ENCODE measurements at places on chromosomes 13 and 19.

- no peak for DNase-seq
These were observed 114.8 kb downstream of the KATNAL1 start for GRCh38 chr13:30192320-30193093.

DNA sequence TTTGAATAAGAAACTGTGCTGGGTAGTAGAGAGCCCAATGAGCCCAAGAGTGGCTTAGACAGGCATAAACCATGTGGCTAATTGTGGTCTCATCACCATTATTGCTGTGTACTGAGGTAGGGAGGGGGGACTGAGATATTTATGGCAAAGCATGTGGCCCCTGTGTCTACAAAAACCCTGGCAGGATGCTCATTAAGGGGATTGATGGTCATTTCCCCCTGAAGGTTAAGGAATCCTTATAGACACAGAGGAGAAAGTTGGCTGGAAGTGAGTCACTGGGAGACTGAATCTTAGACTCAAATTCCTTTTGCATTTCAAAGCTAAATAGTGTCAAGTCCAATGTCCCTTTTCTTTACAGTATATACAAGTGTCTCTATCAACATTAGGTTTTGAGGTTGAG lies 9.8 kb upstream of the DACT3 start:
- no peak for DNase-seq

GRCh38 chr13:90205911-90206310 lies 1141.6 kb upstream of the MIR17HG start:
- no peak for DNase-seq

DNA sequence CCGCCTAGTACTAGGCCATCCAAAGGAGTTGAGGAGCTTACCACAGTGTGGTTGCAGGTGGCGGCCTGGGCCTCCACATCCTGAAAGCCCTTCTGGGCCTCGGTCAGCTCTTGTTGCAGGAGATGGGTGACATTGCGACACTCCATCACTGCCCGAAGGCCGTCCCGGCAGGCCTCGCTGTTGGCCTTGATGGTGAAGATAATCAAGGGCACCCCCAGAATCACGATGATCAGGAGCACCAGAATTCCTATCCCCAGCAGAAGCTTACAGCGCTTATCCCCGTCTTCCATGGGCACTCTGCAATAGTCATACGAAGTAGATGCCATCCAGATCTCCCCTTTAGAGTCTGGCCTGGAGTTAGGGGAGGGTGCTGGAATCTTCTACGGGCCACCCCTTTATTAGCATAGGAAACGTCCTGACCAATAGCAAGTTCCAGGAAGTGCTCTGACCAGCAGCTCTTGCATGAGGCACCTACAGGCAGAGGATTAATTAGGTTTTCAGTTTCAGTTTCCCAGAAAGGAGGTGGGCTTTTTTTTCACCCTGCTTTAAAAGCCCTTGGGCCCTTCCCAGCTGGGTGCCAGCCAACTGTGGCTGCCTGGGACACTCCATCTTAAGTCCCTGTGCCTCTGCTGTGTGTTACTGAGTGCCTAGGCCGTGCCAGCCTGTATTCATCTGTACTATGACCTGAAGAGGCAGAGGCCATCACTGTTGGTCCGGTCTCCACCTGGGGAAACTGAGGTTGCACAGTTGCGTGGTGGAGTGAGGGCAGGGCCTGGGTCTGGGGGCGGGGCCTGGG lies at the start of gene BST2:
Gene BST2 (minus strand): TSS at position 381 of the 796 bp plus-strand sequence. CDS start 55 bp downstream, at position 326.
- peak; percentile 94 for DNase-seq

DNA sequence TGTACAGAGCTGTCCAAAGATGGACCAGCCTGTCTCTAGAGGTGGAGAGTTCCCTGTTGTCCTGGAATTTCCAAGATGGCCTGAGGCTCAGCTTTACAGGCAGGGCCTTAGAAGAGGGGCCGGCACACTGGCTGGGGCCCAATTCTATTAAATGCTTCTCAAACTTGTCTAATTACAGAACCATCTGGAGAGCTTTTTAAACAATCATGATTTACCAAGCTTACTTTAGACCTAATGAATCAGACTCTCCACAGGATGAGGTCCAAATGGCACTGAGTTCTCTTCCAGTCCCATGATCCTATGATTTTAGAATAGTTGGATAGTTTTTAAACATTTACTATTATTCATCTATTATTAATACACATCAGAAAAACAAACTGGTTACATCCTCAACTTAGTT lies 123.5 kb downstream of the DNAJC3 start:
- DNase-seq = no peak

DNA sequence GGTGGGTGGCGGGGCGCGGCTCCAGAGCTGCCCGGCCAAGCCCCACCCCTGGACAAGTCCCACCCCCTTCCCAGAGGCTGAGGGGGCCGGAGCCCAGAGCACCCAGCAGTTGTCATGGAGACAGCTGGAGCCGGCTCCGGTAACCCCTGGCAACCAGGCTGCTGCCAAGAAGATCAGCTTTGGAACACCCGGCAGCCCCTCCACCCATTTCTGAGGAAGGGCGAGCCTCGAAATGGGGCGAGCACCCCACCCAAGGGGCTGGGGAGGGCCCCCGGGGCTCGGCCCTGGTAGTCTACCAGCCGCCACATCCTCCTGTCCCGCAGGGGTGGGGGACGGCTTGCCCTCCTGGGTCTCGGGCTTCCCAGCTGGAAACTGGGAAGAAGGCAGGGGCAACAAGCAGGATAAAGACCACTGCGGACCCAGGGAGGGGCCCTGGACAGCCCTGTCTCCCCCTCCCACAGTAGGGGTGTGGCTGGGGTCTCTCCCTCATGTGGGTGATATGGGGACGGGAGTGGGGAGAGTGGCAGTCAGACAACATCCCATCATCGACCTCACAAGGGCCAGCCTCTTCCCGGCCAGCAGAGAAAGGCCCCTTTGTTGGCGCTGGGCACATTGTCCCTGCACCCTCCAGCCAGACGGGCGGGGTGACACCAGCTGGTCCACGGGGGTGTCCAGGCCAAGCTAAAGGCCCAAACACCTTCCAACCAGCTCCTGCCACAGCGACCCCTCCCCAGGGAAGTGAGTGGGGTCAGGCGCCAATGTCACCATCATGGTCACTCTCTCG lies 1.5 kb downstream of the CERS1 start:
- no peak for DNase-seq

GRCh38 chr13:52882785-52883184 lies 34.3 kb upstream of the PCDH8 start:
- no peak for DNase-seq

GRCh38 chr13:32176696-32177095 lies 138.5 kb downstream of the ZAR1L start:
- no peak for DNase-seq

DNA sequence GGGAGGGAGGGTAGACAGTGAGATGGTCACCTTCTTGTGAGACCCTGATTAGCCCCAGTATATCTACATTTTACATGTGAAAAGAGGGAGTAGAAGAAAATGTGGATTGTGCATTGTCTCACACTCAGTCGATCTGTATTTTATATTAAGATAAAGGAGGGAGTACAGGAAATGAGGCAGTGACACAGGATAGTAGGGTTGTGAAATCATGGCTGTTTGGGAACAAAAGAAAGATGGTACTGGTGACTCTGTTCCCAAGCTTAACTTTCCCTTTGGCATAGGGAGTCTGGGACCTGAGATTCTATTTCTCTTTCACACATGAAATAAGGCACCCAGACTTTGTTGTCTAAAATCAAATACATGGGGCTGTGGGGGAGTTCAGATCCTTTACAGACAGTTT lies 194.7 kb downstream of the ABCC4 start:
- no peak for DNase-seq

DNA sequence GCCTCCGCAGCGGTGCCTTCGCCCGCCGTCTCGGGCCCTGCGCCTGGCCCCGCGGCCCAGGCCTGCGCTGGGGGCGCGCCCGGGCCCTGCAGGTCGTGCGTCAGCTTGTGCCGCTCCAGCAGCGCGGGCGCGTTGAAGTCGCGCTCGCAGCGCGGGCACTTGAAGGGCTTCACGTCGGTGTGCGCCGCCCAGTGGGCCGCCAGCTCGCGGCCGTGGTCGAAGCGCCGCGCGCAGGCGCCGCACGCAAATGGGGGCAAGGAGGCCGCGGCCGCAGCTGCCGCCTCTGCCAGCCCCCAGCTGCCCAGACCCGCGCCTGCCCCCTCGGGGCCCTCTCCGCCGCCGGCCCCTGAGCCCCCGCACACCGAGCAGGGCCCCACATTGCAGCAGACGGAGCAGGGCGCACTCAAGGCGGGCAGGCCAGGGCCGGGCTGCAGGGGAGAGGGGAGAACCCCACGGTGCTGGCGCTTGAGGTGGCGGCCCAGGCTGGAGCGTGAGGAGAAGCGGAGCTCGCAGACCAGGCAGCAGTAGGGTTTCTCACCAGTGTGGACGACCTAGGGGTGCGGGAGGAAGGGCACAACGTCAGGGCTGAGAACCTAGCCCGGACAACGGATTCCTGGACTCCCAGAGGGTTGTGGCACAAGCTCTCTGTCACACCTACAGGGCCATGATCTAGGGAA lies 6.1 kb downstream of the FIZ1 start:
- no peak for DNase-seq

DNA sequence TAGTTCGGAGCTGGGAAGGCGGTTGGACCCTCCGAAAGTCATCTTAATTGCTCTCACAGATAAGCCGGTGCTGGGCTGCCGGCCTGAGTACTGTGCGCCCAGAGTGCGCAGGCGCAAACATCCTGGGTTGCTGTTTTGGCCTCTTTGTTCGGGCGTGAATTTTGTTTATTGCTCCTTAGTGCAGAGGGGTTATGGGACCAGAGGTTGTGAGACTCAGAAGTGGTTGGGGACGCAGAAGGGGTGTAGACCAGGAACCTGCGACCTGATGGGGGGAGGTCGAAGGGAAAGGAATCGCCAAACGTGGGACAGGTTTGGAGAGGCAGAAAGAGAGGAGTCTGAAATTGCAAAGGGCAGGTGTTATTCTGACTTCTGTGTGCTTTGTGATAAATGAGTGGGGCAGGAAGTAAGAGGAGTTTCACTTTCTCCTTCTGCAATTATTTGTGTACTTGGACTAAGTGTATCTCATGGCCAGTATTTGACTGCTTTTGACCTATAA lies 607 bp upstream of the ZNF566 start:
- peak; percentile 95 for DNase-seq

DNA sequence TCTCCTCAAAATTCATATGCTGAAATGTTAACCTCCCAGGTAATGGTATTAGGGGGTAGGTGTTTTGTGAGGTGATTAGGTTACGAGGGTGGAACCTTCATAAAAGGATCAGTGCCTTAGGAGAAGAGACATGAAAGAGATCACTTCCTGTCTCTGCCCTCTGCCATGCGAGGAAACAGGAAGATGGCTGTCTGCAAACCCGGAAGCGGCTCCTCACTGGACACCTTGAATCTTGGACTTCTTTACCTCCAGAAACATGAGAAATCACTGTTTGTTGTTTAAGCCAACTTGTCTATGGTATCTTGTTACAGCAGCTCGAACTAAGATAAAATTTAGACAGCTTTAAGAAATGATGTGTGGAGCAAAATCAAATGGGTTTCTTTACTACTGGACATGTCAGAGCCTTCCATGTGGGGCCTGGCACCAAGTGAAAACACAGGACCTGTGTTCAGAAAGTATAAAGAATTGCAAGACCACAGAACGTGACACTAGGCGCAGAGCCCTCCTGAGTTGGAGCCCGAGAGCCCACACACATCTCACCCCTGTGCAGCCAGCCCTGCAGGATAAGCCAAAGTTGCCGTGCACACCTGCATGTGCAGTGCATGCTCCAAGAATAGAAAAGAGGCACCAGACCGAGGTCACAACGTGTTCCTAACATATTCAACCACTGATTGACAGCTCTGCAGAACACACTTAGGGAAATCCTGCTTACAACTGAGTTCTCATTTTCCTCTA lies 112.5 kb upstream of the UQCRFS1 start:
- no peak for DNase-seq

DNA sequence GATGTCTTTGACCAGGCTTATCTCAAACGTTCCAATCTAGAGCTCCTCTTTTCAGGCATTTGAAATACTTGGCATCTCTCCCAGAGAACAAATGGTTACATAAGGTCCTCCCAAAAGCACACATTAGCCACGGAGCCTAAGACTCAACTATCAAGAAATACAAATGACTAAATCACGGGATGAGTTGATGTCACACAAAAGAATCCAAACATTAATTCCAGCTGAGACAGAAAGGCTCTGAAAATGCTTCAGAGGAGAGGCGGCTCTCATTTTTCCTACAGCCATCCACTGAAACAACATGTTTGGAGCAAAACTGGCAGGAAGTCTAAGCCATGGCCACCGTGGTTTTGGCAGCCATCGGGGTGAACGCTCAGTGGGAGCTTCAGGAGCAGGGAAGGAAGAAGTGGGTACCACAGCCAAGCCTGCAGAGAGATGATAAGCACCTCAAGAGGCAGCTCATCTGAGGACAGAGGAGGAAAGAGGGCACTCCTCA lies 122.5 kb downstream of the STK24 start:
- no peak for DNase-seq
